ENCODE measurements at places on chromosomes 16 and 17.

DNA sequence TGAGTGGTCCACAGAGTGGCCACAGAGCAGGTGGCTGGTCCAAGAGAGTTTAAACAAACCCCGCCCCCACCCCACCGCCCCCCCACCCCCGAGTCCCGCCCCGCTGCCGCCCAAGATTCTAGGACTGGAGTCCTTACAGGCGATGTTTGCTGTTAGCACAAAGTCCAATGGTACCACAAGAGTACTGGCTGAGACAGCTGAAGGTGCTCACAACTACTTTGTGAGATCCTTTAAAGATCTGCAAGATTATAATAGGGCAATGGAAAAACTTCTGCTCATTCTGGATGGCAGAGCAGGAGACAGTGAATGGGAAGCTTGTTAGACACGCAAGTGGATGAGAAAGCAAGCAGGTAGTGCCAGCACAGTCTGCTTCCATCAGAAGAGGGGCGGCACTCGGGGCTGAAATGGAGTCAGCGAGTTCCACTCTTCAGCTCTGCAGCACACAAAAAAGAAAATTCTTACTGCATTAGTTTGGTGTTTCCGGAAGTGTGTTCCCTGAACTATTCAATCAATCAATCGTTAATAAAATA lies 4.7 kb upstream of the TEKT3 start:
- DNase-seq, result no peak

- no peak for DNase-seq
Observed at GRCh38 chr16:49353680-49354079, 19.9 kb upstream of the C16orf78 start.

DNA sequence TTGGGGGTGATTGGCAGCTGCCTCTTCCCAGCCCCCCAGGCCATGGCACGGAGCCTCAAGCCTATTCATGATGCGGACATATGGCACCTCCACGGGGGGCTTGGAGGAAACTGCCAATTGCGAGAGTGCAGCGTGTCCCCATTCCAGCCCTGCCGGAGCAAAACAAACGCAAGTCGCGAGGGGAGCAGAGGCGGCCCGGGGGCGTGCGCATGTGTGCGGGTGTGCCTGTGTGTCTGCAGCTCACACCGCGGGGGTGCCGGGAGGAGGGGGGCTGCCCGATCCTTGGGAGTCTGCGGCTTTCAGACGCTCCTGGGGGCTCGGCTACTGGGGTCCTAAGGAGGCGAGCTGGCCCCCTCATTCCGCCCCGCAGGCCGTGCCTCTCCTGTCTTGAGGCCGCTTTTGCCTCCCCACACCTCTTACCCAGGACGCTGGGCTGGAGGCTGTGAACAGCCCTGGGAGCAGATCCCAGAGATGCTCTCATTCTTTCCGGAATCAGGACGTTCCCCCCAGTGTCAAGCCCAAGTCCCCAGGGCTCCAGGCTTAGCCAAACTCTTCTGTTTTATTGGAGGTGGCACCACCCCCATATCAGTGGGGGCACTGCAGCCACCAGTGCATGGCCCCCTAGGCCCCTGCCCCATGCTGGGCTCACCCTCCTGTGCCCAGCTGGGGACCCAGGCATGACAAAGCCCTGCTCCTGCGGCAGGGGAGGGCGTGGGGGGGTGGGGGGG lies 29.1 kb downstream of the ENDOV start:
- DNase-seq, result no peak

DNA sequence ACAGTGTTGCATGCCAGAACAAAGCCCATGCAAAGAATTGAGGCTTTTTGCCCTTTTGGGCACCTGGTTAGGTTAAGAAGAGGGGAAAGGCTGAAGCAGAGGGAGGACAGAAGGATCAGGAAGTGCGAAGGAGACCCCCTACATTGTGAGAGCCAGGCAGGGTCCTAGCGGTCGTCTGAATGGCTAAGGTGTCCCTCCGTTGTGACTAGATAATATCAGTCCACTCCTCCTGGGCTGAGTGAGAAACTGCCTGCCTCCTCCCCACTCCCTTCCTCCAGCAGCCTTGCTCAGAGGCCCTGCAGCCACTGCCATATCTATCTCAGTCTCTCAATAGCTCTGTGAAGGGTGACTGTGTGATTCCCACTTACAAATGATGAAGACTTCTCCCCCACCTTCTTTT lies 75.1 kb downstream of the WSB1 start:
- no peak for DNase-seq

DNA sequence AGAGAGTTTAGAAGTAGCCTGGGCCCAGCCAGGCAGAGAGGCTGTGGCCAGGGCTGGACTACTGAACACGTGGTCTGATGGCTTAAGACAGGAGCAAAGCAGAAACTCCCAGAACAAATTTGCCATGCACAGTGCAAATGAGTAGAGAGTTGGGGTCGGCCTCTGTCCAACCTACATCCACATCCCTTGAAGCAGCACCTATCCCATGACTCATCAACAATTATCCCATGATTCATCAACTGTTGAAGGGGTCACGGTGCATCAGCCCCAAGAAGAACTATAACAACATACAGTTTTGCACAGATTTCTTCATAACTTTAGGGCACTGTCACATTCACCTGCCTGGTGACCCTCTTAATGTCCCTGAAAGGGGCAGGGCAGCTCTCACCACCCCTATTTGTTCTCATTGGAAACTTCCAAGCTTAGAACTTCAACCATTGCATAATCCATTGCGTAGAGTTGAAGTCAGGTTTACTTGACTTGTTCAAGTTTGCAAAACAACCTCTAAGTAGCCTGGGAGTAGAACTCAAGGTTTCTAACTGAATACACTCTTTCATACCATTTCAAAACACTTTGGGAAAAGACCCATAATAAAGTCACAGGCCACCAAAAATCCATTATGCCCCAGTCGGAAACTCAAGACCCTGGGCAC lies 235.2 kb upstream of the CDH5 start:
- no peak for DNase-seq

DNA sequence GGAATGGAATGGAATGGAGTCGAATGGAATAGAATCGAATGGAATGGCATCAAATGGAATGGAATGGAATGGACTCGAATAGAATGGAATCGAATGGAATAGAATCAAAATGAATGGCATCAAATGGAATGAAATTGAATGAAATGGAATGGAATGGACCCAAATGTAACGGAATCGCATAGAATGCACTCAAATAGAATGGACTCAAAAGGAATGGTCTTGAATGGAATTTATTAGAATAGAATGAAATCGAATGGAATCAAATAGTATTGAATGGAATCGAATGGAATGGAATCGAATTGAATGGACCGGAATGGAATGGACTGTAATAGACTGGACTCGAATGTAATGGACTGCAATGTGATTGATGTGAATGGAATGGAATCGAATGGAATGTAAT lies 501.4 kb upstream of the WSB1 start:
- no peak for DNase-seq

- no peak for DNase-seq
Observed at GRCh38 chr17:75878174-75878998, at the start of gene TRIM47. Gene TRIM47 (minus strand): TSS chr17:75878581. CDS start chr17:75878548, 33 bp downstream.

DNA sequence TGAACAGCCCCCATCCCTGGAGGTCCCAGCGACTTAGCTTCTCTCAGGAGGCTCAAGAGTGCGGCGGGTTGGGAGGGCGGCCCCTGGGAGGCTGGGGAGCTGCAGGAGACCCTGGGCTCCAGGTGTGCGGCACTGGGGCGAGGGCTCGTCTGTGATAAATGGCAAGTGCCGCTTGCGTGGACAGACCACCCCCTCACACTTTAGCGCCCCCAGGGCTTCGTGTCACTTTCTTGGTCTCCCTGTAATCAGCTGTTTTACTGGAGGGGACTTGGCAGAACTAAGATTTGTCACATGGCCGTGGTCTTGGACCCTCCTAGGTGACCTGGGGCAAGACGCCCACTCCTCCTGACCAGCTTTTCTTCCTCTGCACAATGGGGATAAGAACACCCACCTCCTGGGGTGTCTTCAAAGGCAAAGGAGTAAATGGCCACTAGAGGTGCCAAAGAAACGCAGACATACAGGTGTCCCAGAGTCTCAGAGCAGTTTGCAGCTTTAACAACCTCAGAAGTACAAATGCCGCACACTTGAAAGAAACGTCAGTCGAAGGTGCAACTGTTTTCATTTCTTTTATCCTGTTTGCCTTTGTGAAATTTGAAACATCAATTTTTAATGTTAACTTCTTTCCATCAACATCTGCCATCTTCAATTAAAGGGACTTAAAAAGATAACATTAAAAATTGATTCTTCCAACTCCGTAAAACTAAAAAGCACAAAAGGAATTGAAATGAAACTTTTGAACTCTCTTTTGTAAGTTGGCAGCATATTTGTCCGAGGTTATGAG lies 946 bp downstream of the OSGIN1 start:
- no peak for DNase-seq

DNA sequence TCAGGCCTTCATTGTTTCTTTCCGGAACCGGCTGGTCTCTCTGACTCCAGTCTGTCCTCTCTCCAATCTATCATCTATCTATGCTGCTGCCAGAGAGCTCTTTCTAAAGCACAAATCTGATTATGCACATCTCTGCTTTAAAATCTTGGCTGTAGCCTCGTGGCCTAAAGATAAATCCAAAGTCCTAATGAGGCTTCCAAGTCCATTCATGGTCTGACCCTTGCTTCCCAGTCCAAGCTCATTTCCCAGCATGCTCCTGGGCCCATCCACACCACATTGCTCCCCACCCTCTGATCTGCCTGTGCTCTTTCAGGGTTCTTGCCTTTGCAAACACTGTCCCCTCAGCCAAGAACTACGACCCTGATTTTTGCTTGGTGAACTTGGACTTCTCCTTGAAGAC lies 21.5 kb upstream of the PHB1 start:
- no peak for DNase-seq

- DNase-seq, result no peak
Observed at GRCh38 chr16:16817196-16817595, 438.3 kb downstream of the NPIPA7 start.

- DNase-seq, result no peak
Observed at GRCh38 chr17:4480929-4481898, 17.5 kb upstream of the SPNS2 start.

- DNase-seq, result no peak
Observed at GRCh38 chr16:73095885-73096421, 48.0 kb upstream of the ZFHX3 start.

- no peak for DNase-seq
Observed at GRCh38 chr16:29991571-29991904, 3.9 kb downstream of the HIRIP3 start.

GRCh38 chr17:27760069-27760885 lies 40.1 kb downstream of the NOS2 start:
- no peak for DNase-seq

DNA sequence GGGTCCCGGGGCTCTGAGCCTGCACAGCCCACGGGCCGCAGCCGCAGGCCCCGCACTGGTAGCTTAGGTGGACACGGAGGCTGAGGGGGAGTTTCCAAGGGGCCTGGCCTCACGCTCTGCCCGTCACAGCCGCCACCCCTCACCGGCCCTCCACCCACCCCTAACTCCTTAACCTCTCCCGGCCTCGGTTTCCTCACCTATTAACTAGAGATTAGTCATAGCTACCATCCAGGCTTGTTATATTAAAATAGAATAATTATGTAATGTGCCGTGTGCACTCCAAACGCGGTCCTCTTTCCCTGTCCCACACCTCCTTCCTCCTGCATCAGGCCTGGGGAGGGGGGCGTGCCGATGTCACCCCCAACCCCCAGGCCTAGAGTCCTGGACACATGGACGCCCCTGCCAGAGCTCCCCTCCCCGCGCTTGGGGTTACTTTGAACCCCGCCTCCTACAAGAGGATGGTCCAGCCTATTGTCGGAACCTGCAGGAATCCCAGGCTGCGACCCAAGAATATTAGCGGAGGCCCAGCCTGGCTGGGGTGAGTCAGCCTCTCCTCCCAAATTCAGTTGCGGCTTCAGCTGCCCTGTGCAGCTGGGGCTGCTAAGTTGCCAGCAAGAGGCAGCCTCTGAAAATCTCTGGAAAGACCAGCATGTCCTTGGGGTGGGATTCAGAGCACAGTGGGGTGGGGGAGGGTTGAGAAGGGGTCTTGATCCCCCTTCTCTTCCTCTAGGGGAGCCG lies 17.3 kb downstream of the SOCS3 start:
- DNase-seq, result no peak
